ENCODE measurements at places on chromosomes 7 and 10. TPM values are rescaled to one million over a fixed set of nuclear protein-coding genes. Genes with fewer than 3 reads are reported as not detected.

DNA sequence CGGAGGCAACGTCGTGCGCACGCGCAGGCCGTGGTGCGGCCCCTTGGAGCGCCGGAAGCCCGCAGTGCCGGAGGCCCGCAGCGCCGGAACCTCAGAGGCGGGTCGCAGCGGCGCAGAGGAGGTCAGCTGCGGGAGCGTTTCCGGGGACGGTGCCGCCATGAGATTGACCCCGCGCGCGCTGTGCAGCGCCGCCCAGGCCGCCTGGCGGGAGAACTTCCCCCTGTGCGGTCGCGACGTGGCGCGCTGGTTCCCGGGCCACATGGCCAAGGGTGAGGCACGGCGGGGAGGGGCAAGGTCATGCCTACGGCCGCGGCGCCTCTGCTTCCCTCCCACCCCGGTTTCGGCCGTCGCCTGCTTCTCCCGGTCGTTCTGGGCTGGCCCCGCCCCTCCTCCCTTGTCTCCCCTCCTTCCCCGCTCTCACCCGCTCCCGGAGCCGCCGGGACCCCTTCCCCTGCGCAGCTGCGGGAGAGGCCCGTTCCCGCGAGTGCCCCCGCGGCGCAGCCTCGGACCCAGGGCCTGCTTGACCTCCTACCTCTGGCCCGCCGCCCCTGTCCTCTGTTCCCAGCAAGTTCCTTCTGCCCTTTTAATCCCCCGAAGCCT lies at the start of gene MTG1:
TSS of gene MTG1 (plus strand) at position 94 of the 600 bp plus-strand sequence. CDS start at position 158, 64 bp downstream.
- H3K27ac ChIP-seq: peak within 1 kb of the TSS; percentile 84
- peaks cover 18% of the 10 kb centered on the region for H3K4me1 ChIP-seq
- H3K4me3 ChIP-seq: peak within 1 kb of the TSS; percentile 90
- peaks cover 30% of the 10 kb centered on the region for H3K36me3 ChIP-seq

DNA sequence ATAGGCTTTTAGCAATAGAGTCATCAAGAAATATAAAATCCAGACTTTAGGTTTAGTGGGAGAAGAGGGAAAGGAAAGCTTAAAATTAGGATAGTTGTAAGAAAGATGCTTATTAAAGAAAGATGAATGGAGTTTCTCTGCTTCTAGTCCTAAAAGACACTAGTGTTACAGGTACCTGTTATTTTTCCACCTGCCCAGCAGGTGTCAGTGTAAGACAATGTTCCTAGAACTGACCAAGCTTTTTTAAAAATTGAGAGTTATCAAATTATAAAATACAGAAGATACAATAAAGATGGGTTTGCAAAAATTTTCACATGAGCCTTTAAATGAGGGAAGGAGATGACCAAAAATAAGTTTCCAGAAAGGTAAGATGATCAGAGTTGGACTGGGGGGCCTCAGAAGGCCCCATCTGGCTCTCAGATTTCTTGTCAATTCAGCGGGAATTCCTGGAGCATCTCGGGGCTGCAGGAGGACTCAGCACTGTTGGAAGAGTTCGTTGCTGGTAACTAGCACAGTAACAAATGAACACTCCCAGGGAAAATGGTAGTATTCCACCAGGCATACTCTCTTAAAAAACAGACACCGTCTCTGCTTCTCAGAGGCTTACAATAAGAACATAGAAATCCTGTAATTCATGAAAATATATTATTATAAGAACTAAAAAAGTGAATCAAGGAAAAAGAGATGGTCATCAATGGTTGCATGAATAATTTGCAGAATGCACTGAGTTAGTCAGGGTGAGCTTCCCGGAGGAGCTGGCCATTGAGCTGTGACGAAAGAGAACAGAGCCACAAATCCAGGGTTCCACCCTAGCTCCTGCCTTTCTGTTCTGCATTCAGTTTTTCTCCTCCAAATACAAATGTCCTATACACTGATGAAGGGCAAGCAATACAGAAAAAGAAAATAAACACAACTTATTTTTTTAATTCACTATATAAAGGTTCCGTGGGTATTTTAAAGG lies 71.8 kb upstream of the PIK3CG start:
- no peak for DNase-seq
- H3K36me3 ChIP-seq: no peaks in the 10 kb centered on the region
- no peak overlapping the region for H3K4me3 ChIP-seq

GRCh38 chr10:71006506-71006905 lies 118.1 kb upstream of the PCBD1 start:
- no peak overlapping the region for H3K27ac ChIP-seq
- peaks cover 28% of the 10 kb centered on the region for H3K27me3 ChIP-seq
- no peaks in the 10 kb centered on the region for H3K36me3 ChIP-seq
- H3K4me1 ChIP-seq: no peaks in the 10 kb centered on the region
- no peak for DNase-seq
- H3K4me3 ChIP-seq: no peak overlapping the region

- no peak for DNase-seq
- no peaks in the 10 kb centered on the region for H3K36me3 ChIP-seq
- no peak overlapping the region for H3K27ac ChIP-seq
Measured at GRCh38 chr7:38057829-38058228, 120.2 kb upstream of the STARD3NL start.

- H3K27ac ChIP-seq: no peak overlapping the region
- H3K27me3 ChIP-seq: no peaks in the 10 kb centered on the region
- no peaks in the 10 kb centered on the region for H3K36me3 ChIP-seq
- DNase-seq: no peak
Measured at GRCh38 chr10:76491216-76491615, 1059.8 kb downstream of the LRMDA start.

Gene ICA1
- total RNA-seq: 19.5 TPM

Gene SPDYE2B
- not detected for total RNA-seq

Measured in lower lobe of right lung (tissue), 2 donors.